ENCODE measurements at places on chromosomes 5 and 9.

- DNase-seq: no peak
These were observed 23.9 kb upstream of the FANCC start for GRCh38 chr9:95341293-95341962.

DNA sequence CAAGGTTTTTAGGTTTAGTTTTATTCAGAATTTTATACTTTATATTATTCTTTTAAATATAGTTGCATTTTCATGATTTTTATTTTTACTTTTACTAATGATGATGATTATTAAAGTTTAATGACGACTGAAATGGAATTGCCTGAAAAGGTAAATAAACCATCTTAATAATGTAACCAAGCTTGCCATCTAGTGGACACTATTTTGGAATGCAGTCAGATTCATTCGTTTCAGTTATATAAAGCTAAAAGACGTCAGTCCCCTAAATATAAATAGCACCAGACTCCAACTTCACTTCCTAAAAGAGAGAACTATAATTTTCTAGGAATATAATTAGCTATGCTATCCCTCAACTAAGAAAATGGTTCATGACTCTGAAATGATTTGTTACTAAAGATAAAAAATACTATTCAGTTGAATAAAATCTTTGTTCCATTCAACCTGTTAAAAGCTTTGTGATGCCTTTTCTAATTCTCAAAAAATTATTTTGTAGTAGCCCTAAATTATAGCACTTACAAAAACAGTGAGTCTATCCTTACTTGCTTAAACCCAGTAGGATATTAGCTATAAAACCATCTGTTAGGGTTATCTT, 19.9 kb downstream of the ABITRAM start:
- peak; percentile 24 for DNase-seq

- DNase-seq: no peak
These were observed 60.6 kb upstream of the GRIA1 start for GRCh38 chr5:153429761-153430380.

DNA sequence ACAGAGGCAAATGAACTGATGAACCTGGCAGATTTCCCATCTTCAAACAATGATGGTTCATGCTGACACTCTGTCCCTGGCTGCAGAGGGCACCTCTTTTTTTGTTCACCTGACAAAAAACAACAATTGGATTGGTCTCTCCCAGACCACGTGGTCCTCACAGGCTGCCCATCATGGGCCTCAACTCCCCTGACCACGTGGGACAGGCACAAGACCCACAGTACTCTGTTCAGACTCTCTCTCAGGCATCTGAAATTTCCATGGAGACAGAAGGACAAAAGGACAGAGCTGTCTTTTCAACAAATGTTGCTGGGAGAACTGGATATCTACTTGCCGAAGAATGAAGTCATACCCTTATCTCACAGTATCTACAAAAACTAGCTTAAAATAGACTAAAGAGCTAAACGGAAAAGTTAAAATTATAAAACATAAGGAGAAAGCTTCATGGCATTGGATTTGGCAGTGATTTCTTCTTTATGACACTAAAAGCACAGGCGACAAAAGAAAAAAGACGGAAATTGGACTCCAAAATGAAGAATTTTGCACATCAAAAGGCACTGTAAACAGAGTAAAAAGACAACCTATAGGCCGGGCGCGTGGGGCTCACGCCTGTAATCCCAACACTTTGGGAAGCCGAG, 12.2 kb upstream of the DRD1 start:
- DNase-seq: no peak

- DNase-seq: no peak
These were observed 23.5 kb downstream of the ODF2 start for GRCh38 chr9:128479262-128479661.

- DNase-seq: peak; percentile 19
These were observed at the start of gene COL15A1 for GRCh38 chr9:98943682-98944056. COL15A1 (plus strand) TSS chr9:98943907; CDS start chr9:98944062, 155 bp downstream.

DNA sequence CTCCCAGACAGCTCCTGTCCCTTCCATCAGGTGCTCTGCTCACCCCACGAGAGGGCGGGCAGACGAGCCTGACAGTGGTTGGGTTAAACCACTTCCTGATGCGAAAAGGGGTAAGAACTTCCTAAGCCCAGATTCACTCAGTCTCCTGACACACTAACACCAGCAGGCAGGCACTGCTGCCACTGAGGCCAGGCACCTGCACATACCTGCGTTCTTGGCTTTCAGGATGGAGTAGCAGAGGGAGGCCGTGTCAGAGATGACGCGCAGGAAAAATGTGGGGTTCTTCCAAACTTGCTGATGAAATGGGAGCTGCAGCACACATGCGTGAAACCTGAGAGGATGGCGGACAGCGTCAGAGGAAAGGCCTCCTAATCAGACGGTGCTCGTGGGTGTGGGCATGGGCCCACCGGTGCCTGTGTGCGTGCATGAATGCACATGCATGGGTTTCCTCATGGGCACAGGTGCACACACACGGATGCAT, 29.9 kb downstream of the SLC6A18 start:
- DNase-seq: no peak

Measured in NCI-H2171 (cell line).